Ureter (tissue), 1 donor: ENCODE measurements at places on chromosomes 5 and 9.

- no peak for DNase-seq
Measured at GRCh38 chr9:132873403-132873802, 4.7 kb downstream of the AK8 start.

GRCh38 chr5:171747061-171747859 is 38.4 kb upstream of the SMIM23 start:
- no peak for DNase-seq

DNA sequence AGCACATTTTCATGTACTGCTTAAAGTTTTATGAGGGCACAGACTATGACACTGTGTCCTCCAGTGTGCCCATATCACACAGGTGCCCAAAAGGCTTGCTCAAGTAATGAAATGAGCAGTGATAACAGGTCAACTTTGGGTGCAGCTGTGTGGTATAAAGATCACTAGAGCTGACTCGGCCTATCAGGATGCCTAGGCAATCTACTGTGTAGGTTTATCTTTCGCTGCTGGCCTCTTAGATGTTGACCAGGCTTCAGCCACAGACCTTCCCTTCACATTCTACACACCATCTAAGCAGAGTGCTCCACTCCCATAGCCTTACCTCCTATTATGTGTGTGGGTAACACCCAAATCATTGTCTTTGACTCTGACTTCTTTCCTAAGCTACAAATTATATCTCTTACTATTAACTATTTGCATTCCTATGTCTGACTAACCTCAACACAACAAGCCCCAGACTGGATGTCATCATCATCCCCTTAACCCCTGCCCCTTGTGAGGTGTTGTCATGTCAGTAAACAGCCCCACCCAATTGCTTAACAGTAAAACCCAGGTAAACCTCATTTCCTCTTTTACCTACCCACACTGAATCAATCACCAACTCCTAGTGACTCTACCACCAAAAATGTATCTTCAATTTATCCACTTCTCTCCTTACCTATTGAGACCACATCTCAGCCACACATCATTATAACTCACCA is 2.5 kb downstream of the SREK1IP1 start:
- no peak for DNase-seq

DNA sequence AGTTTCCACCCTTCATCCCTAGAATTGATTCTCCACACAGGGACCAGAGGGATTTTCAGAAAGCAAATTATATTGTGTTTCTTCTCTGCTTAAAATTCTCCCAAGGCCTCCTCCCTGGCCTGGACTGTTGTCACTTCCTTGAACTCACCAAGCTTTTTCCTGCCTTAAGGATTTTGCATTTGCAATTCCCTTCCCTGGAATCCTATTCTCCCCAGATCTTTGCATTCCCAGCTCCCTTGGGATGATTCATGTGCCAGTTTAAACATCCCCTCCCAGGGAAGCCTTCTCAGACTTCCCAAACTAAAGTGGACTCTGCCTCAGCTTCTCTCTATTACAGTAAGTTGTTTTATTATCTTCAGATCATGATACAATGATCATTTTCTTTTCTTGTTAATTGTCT is 35.2 kb upstream of the PDE8B start:
- DNase-seq, result no peak

- no peak for DNase-seq
Measured at GRCh38 chr9:74639112-74639511, 142.0 kb downstream of the RORB start.
